Endothelial cell of umbilical vein (primary cell): ENCODE measurements at places on chromosomes 1 and 21. TPM values are rescaled to one million over a fixed set of nuclear protein-coding genes. Genes with fewer than 3 reads are reported as not detected.
A peak's percentile ranks its signal among the peaks of the same experiment; 100 is the strongest.

Gene BARHL2
- not detected in 2 replicates for total RNA-seq

Gene DCST1
- not detected in 2 replicates for total RNA-seq

Gene KCNK2
- total RNA-seq = 0.18 and 0.46 TPM in 2 replicates

Gene LRRC38
- total RNA-seq = not detected in 2 replicates

Gene FMO4
- 0.16 and 0.33 TPM in 2 replicates for total RNA-seq

Gene RXRG
- not detected in 2 replicates for total RNA-seq

Gene UBL4B
- total RNA-seq = not detected in 2 replicates

Gene STUM
- not detected in 2 replicates for total RNA-seq

Gene NFIA
- total RNA-seq = 41.3 and 47.0 TPM in 2 replicates

DNA sequence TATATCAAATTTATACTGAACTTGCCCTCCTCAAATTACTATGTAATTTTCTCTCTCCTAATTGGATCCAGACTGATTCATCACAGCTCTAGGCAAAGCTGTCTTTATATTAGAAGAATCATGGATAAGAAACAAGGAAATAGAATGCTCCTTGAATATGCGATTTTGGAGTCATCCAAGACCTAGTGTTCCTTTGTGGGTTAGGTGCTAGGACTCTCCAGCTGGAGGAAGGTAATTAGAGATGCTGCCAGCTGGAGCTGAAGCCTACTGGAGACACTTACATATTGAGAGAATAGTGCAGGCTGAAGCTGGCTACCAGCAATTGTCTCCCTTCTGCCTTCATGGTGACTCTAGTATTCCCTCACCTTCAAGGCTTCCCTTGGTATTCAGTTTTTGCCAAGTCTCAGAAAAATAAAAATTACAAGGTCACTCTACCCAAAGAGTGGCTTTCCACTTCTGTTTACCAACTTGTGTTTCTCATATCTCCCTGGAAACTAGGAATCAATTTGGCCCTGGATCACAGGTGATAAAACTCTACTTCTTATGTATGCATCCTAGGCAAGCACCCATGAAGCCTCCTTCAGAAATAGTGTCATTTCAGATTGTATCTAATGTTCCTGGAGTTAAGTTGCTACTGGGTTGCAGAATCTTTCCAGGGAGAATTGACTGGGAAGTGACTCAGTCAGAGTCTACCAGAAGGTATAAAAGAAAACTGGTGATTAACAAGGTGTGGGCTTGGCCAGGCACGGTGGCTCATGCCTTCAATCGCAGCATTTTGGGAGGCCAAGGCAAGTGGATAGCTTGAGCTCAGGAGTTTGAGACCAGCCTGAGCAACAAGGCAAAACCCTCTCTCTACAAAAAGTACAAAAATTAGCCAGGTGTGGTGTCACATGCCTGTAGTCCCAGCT, 24.4 kb upstream of the DOCK7 start:
- no peak for DNase-seq
- H3K27me3 ChIP-seq = peaks cover 2% of the 10 kb centered on the region
- no peak overlapping the region for H3K27ac ChIP-seq
- H3K4me3 ChIP-seq = no peak overlapping the region
- H3K36me3 ChIP-seq = no peaks in the 10 kb centered on the region
- H3K4me1 ChIP-seq = no peaks in the 10 kb centered on the region

DNA sequence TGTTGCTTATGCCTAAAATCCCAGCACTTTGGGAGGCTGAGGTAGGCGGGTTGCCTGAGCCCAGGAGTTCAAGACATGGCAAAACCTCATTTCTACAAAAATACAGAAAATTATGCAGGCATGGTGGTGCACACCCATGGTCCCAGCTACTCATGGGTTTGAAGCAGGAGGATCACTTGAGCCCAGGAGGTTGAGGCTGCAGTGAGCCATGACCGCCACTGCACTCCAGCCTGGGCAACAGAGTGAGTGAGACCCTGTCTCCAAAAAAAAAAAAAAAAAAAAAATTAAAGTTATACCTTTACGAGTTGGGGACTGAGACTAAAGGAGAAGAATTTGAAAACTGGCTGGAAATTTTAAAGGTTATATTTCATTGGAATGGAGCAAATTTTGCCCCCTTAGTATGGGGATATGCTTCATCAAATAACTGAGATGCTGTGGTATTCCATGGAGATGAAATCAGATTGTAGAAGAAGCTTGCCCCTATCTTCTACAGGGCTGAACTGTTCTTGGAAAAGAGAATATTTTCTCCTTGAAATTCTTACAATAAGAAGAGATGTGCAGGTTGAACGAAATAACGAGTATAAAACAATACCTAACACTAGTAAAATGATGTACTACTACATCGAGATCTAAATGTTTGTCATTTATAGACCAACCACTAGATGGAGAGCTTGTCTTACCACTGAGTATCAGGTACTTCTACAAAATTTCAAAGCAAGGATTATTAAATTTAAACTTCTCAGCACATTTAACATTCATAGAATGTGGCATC, 34.9 kb upstream of the SCYL3 start:
- H3K4me1 ChIP-seq = no peaks in the 10 kb centered on the region
- no peaks in the 10 kb centered on the region for H3K36me3 ChIP-seq
- H3K27ac ChIP-seq = no peak overlapping the region
- no peaks in the 10 kb centered on the region for H3K27me3 ChIP-seq
- no peak overlapping the region for H3K4me3 ChIP-seq

DNA sequence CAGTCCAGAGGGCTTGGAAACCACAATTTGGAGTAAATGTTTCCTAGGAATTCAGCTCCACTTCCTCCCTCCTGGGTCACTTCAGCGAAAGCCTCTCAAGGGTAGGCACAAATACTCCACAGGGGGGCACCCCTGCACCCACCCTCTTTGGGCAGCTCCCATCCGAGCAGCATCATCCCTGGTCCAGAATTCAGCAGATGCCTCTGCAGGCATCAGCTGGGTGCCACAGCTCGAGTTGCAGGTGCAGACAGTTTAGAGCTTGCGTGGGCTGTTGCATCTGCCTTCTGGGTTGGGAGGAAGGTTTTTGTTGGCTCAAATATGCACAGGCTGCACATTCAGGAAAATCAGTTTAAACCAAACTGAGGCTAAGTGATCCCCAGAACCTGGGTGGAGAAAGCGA, 25.0 kb downstream of the KANK4 start:
- H3K27ac ChIP-seq = no peak overlapping the region
- no peak overlapping the region for H3K4me3 ChIP-seq
- H3K4me1 ChIP-seq = no peaks in the 10 kb centered on the region
- no peaks in the 10 kb centered on the region for H3K36me3 ChIP-seq
- no peak for DNase-seq

DNA sequence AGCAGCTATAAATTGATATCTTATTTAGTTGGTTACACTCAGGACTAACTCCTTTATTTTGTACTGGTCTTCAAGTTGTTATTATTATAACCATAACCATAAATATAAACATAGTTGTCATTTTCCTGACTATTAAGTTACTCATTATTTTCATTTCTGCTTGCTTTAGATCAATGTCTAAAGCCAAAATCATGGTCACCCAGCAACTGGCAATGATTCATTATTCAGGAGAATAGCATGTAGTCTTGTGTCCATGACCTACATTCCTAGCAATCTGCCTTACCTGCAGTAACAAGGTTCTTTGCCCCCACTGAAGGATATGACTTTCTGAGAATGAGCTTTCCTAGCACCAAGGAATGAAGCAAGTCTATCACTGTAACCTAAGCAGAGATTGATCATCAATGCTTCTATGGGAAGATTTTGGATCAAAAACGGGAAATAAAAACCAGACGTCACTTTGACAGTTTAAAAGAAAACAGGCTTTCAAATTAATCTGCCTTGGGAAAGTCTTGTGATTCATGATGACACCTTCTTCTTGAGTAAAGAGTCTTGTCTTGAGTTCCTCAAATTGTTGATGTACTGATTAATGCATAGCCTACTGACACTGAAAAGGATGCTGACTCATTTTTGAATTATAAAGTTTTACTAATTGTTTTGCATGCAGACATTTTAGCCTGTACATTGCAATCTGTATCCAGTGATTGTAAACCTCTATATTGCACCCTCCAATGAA, 203.3 kb upstream of the IVNS1ABP start:
- no peaks in the 10 kb centered on the region for H3K36me3 ChIP-seq
- DNase-seq = peak; percentile 57

DNA sequence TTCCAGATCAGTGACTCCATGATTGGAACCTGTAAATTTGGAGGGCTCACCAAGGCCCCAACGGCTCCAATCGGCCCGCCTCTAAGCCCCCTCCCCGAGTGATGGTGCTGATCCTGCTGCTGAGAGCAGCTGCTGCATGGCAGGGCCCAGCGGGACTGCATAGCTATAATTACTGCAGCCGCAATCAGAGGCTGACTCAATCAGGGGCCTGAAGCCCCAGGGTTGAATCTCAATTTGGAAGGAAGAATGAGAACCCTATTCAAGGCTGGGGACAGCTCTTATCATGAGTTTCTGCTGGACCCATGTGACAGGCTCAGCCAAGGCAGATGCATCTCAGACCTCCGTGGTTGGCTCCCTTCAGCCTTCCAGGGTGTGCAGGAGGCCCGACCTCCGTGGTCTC, 42.8 kb upstream of the MAGOH start:
- no peak overlapping the region for H3K27ac ChIP-seq
- H3K4me3 ChIP-seq = no peak overlapping the region
- H3K4me1 ChIP-seq = no peaks in the 10 kb centered on the region
- no peak for DNase-seq
- peaks cover 7% of the 10 kb centered on the region for H3K36me3 ChIP-seq

DNA sequence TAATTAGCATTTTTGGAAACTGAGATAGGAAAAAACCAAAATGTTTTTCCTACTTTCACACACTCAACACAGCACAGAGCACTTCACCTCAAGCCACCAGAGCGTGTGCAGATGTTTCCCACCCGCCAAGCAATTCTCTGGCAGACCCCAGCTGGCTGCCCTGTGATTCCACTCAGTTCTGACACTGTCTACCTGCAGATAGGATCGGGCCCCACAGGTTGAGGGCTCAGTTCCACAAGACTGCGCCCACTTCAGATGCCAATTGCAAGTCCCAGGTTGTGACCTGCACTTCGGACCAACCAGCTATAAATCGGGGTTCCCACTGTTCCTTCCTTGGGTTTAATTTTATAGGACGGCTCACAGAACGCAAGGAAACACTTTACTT, 9.9 kb downstream of the KIAA1614 start:
- H3K4me1 ChIP-seq = no peaks in the 10 kb centered on the region
- no peak overlapping the region for H3K4me3 ChIP-seq
- DNase-seq = no peak
- no peaks in the 10 kb centered on the region for H3K36me3 ChIP-seq
- no peaks in the 10 kb centered on the region for H3K27me3 ChIP-seq
- no peak overlapping the region for H3K27ac ChIP-seq

DNA sequence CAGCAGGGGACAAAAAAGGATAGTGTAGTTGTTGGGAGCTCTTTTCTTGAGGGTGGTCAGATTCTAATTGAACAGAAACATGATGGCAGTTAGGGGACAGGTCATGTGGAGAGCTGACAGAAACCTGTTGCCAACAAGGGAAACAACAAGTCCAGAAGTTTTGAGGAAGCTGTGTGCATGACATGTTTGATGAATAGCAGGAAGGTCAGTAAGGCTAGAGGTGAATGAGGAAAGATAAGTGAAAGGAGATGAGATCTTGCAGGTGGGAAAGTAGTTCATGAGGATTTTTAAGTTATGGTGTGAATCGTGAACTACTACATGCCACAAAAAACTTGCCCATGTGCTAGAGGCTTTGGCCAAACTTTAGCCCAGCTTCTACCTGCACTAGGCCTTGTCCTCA, 1817.4 kb downstream of the MRPL39 start:
- H3K27ac ChIP-seq = no peak overlapping the region
- no peaks in the 10 kb centered on the region for H3K36me3 ChIP-seq
- no peaks in the 10 kb centered on the region for H3K4me1 ChIP-seq
- no peak for DNase-seq
- H3K27me3 ChIP-seq = no peaks in the 10 kb centered on the region

DNA sequence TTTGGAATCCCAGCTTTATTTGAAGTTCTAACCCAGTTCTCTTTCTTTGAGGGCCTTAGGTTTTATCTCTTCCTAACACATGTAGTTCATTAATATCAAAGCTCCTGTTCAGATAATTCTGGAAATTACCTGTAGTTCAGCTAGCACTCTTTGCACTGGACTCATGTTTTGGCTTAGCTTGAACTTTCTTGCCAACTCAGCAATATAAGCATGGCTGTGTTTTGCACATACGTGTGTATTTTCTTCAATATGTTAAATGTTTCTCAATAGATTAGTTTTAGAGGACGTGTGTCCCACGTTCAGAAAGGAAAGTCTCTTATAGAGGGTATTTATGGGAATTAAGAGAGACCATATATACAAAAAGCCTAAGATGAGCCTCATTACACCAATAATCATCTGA, 271.8 kb upstream of the USP25 start:
- H3K4me1 ChIP-seq = no peaks in the 10 kb centered on the region
- H3K27ac ChIP-seq = no peak overlapping the region
- no peaks in the 10 kb centered on the region for H3K36me3 ChIP-seq
- H3K4me3 ChIP-seq = no peak overlapping the region
- no peak for DNase-seq

GRCh38 chr21:35831230-35831629, 229.1 kb downstream of the SETD4 start:
- H3K27ac ChIP-seq = no peak overlapping the region
- no peak overlapping the region for H3K4me3 ChIP-seq
- peaks cover 2% of the 10 kb centered on the region for H3K27me3 ChIP-seq
- H3K4me1 ChIP-seq = no peaks in the 10 kb centered on the region
- no peak for DNase-seq
- no peaks in the 10 kb centered on the region for H3K36me3 ChIP-seq

GRCh38 chr1:182392050-182393028, 749 bp upstream of the GLUL start:
- H3K36me3 ChIP-seq = peaks cover 9% of the 10 kb centered on the region
- H3K27ac ChIP-seq = peak overlapping the region; percentile 81
- H3K27me3 ChIP-seq = no peaks in the 10 kb centered on the region
- no peak for DNase-seq
- H3K4me3 ChIP-seq = peak overlapping the region; percentile 90
- H3K4me1 ChIP-seq = peaks cover 4% of the 10 kb centered on the region

GRCh38 chr1:204192589-204193352, 3.5 kb downstream of the KISS1 start:
- H3K4me1 ChIP-seq = peaks cover 42% of the 10 kb centered on the region
- no peaks in the 10 kb centered on the region for H3K27me3 ChIP-seq
- H3K27ac ChIP-seq = no peak overlapping the region
- H3K4me3 ChIP-seq = no peak overlapping the region
- no peaks in the 10 kb centered on the region for H3K36me3 ChIP-seq
- no peak for DNase-seq

- peaks cover 2% of the 10 kb centered on the region for H3K36me3 ChIP-seq
- H3K4me1 ChIP-seq = peaks cover 18% of the 10 kb centered on the region
- no peak overlapping the region for H3K27ac ChIP-seq
- no peak for DNase-seq
- no peaks in the 10 kb centered on the region for H3K27me3 ChIP-seq
These were observed 42.8 kb downstream of the ZZZ3 start for GRCh38 chr1:77639557-77640069.

- no peak overlapping the region for H3K4me3 ChIP-seq
- H3K36me3 ChIP-seq = no peaks in the 10 kb centered on the region
- no peak overlapping the region for H3K27ac ChIP-seq
- H3K4me1 ChIP-seq = peaks cover 3% of the 10 kb centered on the region
These were observed 241.0 kb downstream of the KCNJ6 start for GRCh38 chr21:37675202-37675801.
